ENCODE measurements at places on chromosomes 3 and 15. TPM values are rescaled to one million over a fixed set of nuclear protein-coding genes. Genes with fewer than 3 reads are reported as not detected.

- H3K36me3 ChIP-seq = no peaks in the 10 kb centered on the region
- DNase-seq = no peak
- H3K27me3 ChIP-seq = no peaks in the 10 kb centered on the region
- peaks cover 8% of the 10 kb centered on the region for H3K4me1 ChIP-seq
Measured at GRCh38 chr3:182917134-182917533, 63.2 kb downstream of the DCUN1D1 start.

- H3K4me1 ChIP-seq = no peaks in the 10 kb centered on the region
- H3K27me3 ChIP-seq = no peaks in the 10 kb centered on the region
- no peak for DNase-seq
- no peak overlapping the region for H3K4me3 ChIP-seq
Measured at GRCh38 chr15:23422099-23422945, 24.7 kb downstream of the GOLGA6L2 start.

DNA sequence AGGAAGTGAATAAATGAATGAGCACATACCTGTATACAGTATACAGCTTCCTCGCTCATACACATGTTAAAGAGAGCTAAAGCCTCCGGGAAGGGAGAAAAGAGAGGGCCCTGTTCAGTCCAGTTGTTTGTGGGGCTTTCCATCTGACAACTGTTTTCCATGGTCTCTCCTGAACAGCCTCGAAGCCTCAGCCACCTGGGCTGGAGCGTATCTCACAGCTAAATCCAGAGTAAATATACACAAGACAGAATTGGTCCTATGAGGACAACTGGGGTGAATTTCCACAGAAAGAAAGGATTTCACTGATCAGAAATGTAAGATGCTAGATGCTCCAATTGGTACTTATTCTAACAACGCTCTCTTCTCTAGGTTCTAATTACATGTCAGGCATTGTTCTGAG, 103.5 kb downstream of the LIPC start:
- no peaks in the 10 kb centered on the region for H3K4me1 ChIP-seq
- no peak for DNase-seq
- no peak overlapping the region for H3K4me3 ChIP-seq
- no peaks in the 10 kb centered on the region for H3K27me3 ChIP-seq
- no peak overlapping the region for H3K27ac ChIP-seq
- H3K36me3 ChIP-seq = no peaks in the 10 kb centered on the region

The APOD gene
- total RNA-seq = 0.50 TPM

- peaks cover 6% of the 10 kb centered on the region for H3K36me3 ChIP-seq
- no peak overlapping the region for H3K27ac ChIP-seq
- DNase-seq = no peak
- no peaks in the 10 kb centered on the region for H3K27me3 ChIP-seq
Measured at GRCh38 chr3:105860641-105861040, 8.2 kb downstream of the CBLB start.

The TPRG1 gene
- 1.6 TPM for total RNA-seq

The MOBP gene
- total RNA-seq = 0.19 TPM

GRCh38 chr3:129164500-129164899, 3.6 kb upstream of the ISY1 start:
- no peak for DNase-seq
- H3K36me3 ChIP-seq = peaks cover 43% of the 10 kb centered on the region
- peaks cover 7% of the 10 kb centered on the region for H3K4me1 ChIP-seq
- no peaks in the 10 kb centered on the region for H3K27me3 ChIP-seq
- H3K27ac ChIP-seq = no peak overlapping the region

- H3K4me1 ChIP-seq = no peaks in the 10 kb centered on the region
- DNase-seq = no peak
- H3K27me3 ChIP-seq = no peaks in the 10 kb centered on the region
- H3K4me3 ChIP-seq = no peak overlapping the region
- no peaks in the 10 kb centered on the region for H3K36me3 ChIP-seq
Measured at GRCh38 chr3:112321867-112322652, 10.9 kb upstream of the CD200 start.

Data from A673 (cell line).